Activated CD4-positive, alpha-beta memory T cell treated with anti-CD3 and anti-CD28 coated beads, Interleukin-2, amount 10 ng/mL, durations not matched to agents 7 days and 5 days (primary cell): ENCODE measurements at places on chromosomes 6 and 20. TPM values are rescaled to one million over a fixed set of nuclear protein-coding genes. Genes with fewer than 3 reads are reported as not detected.
A peak's percentile ranks its signal among the peaks of the same experiment; 100 is the strongest.

DNA sequence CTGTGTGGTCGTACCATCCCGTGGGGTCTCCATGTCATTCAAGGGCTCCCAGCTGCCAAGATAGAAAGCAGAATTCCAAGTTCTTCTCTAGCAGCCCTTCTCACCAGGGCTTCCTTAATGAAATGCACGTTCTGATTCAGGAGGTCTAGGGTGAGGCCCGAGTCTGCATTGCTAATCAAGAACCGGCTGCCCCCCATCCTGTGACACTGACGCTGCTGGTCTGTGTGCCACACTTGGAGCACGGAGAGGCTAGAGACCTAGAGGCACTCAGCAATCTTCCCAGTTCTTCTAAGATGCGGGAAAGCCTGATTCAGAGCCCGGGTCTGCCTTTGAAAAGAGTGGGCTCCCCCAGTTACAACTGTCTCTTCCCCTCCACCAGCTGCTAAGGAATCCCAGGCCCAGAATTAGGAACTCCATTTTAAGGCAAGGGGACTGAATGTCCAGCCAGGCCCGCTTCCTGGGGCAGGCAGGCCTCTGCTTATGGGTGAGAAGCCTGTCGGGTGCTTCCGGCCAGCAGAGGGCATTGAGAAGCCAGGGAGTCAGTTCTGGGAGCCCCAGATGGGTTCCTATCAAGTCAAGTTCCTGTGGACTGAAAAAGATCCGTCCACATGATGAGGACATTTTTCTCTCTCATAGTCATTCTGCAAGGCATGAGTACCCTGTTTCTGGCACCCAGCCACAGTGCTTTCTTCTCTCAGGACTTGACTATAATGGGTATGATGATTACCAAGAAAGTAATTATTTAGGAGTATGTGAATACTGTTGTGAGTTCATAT, 69.8 kb upstream of the RIN2 start:
- H3K27me3 ChIP-seq: peaks cover 12% of the 10 kb centered on the region
- no peak overlapping the region for H3K4me3 ChIP-seq
- no peak overlapping the region for H3K27ac ChIP-seq
- no peaks in the 10 kb centered on the region for H3K36me3 ChIP-seq
- no peaks in the 10 kb centered on the region for H3K4me1 ChIP-seq

- no peaks in the 10 kb centered on the region for H3K36me3 ChIP-seq
- no peak for DNase-seq
- H3K4me1 ChIP-seq: no peaks in the 10 kb centered on the region
- peaks cover 2% of the 10 kb centered on the region for H3K27me3 ChIP-seq
Observed at GRCh38 chr6:75299801-75300530, 15.4 kb upstream of the TMEM30A start.

DNA sequence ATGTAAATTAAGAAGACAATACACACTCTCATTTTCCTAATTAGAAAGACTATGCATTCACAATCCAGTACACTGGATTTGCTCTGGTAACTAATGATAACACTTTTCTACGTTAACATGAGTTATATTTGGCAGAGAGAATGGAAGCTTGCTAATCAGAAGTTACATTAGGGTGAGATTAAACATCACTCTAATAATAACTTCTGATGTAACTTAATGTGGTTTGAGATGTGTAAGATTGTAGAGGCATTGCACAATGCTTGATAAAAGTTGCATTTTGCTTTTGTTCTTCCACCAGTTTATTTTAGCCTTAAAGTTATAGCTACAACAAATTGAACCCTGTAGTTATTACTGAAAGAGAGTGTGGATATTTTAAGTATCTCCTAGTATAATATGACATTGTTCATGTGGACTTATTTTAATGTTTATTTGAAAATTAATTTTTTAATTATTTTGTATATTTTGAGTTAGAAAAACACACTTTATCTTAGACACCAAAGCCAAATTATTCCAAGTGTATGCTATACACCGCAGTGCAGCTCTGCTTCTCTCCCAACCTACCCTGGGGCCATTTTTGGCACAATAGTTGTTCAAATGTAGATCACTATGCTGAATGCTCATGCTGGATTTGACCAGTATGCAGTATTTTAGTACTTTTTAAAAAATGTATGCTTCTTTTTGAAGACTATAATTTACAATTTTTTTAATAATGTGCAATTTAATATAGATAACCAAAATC, 143.2 kb downstream of the SLC16A10 start:
- H3K4me3 ChIP-seq: no peak overlapping the region
- no peak overlapping the region for H3K27ac ChIP-seq
- peaks cover 10% of the 10 kb centered on the region for H3K27me3 ChIP-seq
- no peaks in the 10 kb centered on the region for H3K36me3 ChIP-seq
- DNase-seq: no peak

DNA sequence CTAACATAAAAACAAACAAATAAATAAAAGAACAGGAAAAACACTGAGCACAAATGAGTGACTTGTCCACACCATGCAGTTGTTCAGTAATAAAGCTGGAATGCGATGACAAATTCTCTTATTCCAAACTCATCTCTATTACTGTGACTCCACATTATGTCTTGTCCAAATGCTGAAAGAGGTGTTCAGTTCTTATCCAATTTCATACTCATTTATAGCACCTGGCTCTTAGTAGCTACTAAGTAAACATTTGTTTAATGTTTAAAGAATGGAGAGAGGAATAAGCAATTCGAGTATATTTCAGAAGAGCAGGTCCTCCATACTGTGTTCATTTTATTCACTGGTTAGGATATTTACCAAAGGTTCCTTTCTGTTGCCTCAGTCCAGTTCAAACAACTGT, 439.0 kb upstream of the JAG1 start:
- no peaks in the 10 kb centered on the region for H3K27me3 ChIP-seq
- DNase-seq: no peak

DNA sequence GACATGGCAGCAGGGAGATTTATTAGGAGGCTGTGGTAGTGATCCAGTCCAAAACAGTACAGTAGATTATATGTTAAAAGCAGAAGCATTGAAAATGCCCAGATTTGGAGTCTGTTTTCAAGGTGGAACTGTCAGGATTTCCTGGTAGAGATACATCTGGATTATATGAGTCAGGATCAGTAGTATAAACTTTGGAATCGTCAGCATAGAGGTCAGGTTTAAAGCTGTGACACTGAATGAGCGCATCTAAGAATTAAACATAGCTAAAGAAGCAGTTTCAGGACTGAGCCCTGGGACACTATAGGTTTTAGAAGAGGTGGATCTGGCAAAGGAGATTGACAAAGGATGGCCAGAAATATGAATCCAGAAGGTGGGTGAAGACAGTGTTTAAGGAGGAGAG, 60.4 kb downstream of the RNF144B start:
- H3K27me3 ChIP-seq: no peaks in the 10 kb centered on the region
- no peaks in the 10 kb centered on the region for H3K36me3 ChIP-seq
- H3K4me1 ChIP-seq: no peaks in the 10 kb centered on the region
- no peak overlapping the region for H3K27ac ChIP-seq

DNA sequence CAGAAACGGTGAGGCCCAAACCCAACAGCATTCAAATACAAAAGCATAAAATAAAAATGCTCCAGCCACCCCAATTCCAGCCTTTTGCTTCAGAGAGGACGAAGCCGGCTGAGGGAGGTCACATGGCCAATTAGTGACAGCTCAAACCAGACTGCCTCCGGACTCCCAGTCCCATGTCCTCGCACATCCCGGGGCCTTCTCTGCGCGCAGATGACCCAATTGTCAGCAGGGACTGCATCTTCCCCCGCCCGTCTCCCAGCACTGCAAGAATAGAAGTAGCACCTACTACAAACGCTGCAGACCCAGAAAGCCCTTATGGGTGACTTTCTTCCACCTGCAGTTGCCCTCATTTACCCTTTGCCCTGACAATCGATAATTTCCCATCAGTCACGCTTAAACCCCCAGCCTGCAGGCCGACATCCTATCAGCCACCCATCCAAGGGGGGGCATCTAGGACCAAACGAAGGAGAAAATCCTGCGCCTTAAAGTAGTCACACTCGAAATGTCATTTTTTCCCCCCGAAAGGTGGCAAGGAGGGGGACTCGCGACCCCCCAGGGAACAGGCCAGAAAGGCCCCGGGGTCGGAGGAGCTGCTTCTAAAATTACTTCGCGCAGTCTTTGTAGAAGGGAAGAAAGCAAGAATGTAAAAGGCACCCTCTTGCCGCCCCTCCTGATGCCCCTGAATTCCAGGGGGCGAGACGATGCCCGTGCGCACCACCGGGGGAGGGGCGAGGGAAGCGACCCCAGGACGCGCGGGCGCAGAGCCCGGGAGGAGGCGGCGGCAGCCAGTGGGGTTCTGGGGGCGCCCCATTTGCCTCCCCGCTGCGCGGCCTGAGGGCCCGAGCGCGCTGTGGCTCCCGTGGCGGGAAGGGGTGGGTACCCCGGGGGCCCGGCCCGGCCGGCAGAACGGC, 792 bp downstream of the SLC23A2 start:
- peaks cover 3% of the 10 kb centered on the region for H3K36me3 ChIP-seq
- H3K27ac ChIP-seq: peak overlapping the region; percentile 65
- peaks cover 12% of the 10 kb centered on the region for H3K27me3 ChIP-seq

EDN1 gene
- 0.10 TPM for total RNA-seq

DSP gene
- 0.15 TPM for total RNA-seq

EFCAB8 gene
- 0.55 TPM for total RNA-seq

THBD gene
- not detected for total RNA-seq
